ENCODE measurements at places on chromosomes 11 and 22.

DNA sequence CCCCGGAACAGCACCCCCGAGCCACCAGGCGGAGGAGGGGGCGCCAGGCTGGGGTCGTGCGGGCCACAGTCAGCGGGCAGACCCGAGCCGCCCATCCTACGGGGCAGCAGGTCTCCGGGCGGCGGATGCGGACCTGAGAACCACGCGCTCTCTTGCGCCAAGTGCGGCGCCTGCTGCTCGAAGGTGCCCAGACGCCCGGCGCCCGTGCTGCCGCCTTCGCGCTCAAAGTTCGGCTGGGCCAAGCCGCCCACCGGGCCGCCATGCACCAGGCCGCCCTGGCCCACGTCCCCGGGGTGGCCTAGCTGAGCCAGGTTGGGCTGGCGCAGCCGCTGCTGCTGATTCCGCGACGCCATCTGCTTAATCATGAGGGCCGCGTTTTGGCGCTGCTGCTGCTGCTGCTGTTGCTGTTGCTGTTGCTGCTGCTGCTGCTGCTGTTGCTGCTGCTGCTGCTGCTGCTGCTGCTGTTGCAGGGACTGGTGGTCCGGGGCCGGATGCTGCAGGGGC is 3.0 kb downstream of the MN1 start:
- DNase-seq = no peak

DNA sequence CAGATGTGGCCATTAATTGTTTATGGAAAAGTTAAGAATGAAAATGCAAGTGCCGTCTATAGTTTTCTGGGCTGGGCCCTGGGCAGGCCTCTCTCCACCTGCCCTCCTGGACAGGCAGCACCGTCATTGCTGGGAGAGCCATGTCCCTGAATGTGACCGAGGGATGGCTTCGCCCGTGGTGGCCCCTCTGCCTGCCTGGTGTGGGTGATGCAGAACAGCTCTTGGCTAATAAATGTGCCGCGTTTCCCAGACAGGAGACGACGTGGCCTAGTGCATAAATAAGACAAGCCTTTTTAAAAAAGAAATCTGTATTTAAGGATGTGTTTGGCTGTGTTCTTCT is 407.3 kb downstream of the TBC1D22A start:
- no peak for DNase-seq

DNA sequence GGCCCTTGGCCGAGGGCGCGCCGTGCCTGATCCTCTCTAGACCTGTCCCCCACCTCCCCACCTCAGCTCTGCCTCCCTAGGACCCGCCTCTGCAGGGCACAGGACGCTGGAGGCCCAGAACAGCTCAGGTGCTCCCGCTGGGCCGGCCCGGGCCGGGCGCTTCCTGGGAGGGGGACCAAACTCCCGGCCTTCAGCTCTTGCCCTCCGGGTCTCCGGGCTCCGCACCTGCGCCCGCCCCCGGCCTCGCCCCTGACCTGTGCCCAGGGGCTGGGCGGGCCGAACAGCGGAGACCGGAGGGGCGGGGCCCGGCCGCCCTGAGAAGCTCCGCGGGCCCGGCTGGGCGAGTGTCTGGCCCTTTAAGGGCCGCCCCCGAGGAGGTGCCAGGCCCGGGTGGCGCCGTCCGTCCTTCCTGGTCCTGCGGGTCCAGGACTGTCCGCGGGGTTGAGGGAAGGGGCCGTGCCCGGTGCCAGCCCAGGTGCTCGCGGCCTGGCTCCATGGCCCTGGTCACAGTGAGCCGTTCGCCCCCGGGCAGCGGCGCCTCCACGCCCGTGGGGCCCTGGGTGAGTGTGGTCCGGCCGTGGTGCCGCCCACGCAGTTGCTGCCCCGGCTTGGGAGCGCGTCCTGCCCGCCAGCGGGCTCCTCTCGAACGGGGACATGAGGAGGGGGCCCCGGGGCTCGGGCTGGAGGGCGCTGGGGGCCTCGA is at the start of gene SSH3:
SSH3 (plus strand) TSS at position 399 of the 703 bp plus-strand sequence; CDS start at position 495, 96 bp downstream.
- DNase-seq = peak; percentile 50

- no peak for DNase-seq
Measured at GRCh38 chr11:95140397-95141033, 50.9 kb downstream of the ENDOD1 start.

DNA sequence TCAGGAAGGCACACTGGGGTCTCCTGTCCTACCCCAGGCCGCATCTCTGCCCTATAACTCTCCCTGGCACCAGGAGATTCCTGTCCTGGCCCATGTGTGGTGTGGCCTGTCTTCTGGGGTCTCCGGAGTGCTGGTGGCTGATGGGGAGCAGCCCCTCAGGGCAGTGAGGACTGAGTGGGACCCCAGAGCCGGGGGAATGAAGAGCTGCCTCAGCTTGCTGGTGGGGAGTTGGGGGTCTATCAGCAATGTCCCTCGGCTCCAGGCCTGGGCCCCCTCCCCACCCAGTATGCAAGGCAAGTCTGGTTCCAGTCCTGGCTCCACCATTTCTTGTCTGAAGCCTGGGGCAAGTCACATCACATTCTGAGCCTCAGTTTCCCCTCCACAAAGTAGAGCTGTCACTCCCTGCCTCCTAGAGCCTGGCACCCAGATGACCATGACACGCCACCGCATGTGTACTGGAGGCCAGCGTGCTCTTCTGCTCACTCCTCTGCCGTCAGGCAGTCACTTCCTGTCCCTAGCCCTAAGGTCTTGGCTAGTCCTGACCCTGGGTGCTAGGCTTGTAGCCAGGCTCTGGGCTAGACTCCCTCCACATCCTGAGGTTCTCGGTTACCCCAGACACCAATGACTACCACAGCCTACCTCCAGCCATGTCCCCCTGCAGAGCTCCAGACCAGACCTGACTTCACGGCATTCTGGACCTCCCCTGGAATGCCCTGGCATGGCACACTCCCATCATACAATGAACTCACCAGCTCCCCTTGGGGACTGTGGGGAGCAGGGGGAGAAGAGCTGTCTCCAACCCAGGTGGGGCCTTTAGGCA is 12.8 kb downstream of the ARAP1 start:
- no peak for DNase-seq

DNA sequence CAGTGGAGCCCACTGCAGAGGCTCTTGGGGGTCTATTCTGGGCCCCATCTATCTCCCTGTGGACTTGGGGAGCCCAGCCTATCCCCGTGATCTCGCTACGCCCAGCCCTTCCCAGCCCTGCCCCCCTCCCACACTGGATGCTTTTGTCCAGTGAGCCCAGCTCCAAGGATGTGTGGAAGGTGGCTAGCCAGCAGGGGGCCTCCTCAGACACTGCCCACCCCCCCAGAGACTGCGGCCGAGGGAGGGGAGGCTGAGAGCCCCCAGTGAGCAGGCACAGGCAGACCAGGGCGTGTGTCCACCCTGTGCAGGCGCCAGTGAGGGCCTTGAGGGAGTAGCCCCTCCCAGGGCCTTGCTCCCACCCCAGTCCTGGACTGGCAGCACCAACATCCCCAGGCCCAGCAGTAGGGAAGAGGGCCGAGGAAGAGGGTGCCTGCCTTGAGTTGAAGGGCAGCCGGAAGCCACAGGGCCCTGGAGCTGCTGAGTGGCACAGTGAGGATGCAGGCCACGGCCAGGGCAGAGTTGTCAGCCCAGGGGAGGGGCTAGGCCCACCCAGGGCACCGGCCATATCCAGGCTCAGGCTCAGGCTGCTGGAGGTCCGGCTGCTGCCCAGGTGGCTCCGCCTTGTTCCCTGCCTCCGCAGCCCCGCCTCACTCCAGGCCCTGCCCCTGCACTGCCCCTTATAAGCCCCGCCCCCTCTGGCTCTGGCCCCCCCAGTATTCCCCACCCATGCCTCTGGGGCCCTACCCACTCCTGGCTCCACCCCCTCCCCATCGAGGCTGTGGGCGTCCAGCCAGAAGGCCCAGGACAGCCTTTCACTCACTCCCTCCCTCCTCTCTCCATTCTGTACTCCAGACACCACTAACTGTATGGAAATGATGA is 28.0 kb downstream of the MOB2 start:
- DNase-seq = peak; percentile 26

- DNase-seq = peak; percentile 89
Measured at GRCh38 chr11:94525546-94526324, 13.5 kb downstream of the C11orf97 start.

DNA sequence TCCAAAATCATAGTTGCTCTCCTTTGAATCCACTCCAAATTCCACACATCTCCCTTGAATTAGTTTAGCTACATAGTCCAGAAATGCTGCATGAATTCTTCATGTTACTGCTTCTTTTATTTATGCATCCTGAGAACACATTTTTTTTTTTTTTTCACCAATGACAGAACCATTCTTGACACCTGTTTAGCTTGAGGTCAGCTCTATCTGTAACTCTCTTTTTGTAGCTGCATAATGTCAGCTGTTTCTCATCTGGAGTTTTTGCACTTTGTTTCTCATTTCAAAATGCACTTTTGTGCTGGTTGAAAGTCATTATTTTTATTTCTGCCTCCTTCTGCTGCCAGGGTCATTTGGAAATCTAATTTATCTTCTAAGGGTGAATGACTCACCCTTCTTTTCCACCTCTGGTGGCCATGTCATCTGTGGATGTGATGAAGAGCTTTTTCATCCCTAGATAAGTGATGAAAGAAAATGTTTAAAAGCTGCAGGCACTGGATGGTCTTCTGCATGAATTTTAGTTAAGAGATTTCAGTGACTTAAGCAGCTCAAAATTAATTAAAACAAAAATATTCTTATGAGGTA is 93.7 kb downstream of the JRKL start:
- no peak for DNase-seq

GRCh38 chr11:111298413-111299100 is at the start of gene POU2AF3:
TSS of gene POU2AF3 (plus strand) at chr11:111298546. CDS start at chr11:111298582, 36 bp downstream.
- no peak for DNase-seq

GRCh38 chr11:67255353-67255752 is 10.9 kb upstream of the GRK2 start:
- no peak for DNase-seq

- DNase-seq = peak; percentile 58
Measured at GRCh38 chr11:31827455-31828206, 16.5 kb upstream of the PAX6 start.

DNA sequence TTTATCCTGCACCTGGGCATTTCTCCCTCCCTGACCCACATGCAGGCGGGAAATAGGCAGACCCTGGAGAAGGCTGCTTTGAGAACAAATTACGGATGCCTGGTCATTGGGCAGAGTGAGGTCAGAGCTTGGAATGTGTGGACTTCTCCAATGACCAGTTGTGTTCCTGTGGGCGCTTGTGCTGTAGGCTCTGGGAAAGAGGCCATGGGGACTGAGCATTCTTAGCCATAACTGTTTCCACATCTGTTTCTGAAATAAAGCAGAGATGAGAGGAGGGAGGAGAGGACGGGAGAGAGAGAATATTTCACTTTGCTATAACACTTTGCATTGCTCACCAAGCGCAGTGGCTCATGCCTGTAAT is 11.2 kb upstream of the TMEM184B start:
- DNase-seq = peak; percentile 49

- no peak for DNase-seq
Measured at GRCh38 chr11:74971424-74971823, 17.3 kb upstream of the NEU3 start.

GRCh38 chr22:45738206-45738605 is 66.6 kb downstream of the ATXN10 start:
- peak; percentile 71 for DNase-seq

GRCh38 chr11:129117595-129118350 is 74.4 kb downstream of the ARHGAP32 start:
- DNase-seq = peak; percentile 70

GRCh38 chr11:47688991-47689390 is 26.2 kb downstream of the AGBL2 start:
- no peak for DNase-seq

DNA sequence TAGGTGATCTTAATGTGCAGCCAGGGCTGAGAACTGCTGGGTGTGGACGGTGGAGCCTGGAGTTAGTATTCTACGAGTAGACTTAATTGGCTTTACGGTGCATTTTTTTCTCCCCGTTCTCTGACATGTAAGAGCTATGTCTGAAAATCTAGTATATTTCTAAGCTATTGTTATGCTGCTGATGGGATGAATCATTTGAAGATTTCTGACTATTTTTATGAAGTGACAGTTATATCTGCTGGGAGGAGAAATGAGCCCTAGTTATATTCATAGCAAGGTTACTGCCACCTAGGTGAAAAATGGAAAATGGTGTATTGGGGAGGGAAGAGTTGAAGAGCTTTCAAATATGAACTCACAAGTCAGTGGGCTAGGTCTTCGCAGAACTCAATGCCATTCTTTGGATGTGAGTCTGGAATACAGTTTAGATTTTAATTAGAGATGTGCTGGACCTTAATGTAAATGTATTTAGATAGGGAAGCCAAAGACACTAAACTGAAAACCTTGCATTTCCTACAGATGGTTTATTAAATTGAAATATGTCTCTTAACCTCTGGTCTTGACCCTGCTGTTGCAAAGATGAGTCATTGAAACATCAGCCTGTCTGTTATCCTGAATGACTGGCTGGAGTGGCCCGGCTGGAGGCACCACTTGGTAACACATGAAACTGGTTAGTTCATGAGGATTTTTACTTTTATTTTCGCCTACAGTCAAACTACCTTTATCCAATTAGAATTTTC is 293.7 kb downstream of the DDX10 start:
- peak; percentile 79 for DNase-seq

DNA sequence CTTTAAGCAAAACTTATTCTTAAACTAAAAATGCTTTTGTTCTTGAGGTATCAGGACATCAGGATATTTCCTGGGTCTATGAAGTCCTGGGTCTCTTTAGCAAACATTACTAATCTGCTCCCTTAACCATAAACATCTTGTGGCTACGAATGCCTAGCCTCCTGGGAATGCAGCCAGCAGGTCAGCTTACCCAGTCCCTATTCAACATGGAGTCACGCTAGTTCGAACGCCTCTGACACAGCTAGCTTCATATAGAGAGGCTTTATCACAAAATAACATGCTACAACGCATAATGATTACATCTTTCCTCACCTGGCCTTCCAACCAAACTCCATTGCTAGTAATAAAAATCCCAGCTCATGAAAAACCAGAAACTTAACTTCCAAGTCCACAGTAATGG is 17.5 kb upstream of the FIBIN start:
- DNase-seq = peak; percentile 76

DNA sequence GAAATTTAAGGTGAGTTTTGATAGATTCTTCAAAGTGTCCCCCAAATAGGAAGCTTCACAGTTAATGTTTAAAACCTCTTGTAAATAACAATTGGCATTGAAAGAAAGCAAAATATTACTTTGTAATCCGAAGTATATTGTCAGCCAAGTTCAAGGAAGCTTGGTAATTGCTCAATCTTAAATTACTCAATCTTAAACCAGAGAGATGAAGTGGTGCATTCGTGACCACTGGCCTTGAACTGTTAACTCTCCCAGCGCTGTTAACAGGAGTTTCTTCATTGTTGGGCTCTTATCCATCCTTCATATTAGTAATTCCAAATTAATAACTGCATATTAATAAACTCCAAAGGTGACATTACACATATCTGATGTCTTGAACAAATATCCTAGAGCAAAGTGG is 20.6 kb upstream of the FDX1 start:
- no peak for DNase-seq

DNA sequence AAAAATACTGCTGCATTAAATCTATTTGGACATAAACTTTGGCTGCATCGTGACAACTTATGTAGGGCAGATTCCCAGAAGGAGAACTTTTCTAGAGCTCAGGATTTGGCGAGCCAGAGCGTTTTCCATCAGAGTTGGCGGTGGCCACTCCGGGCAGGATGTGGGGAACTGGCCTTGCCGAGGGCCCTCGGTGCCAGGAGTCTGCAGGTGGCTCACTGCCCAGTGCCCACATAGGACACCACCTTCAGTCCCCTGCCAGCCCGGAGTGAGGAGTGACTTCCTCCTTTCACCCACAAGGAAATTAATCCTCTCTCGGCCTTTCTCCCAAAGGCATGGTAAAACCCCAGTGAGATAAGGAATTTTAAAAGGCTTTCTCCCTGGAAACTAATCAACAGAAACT is 1.6 kb upstream of the LGALS2 start:
- no peak for DNase-seq
